Ureter (tissue), 1 donor: ENCODE measurements at places on chromosomes 5 and 9.

- no peak for DNase-seq
Measured at GRCh38 chr9:107888773-107889227, 399.2 kb upstream of the KLF4 start.

- no peak for DNase-seq
Measured at GRCh38 chr9:118785456-118785855, 583.8 kb downstream of the BRINP1 start.

GRCh38 chr5:104372376-104372775, 809.8 kb upstream of the NUDT12 start:
- no peak for DNase-seq

DNA sequence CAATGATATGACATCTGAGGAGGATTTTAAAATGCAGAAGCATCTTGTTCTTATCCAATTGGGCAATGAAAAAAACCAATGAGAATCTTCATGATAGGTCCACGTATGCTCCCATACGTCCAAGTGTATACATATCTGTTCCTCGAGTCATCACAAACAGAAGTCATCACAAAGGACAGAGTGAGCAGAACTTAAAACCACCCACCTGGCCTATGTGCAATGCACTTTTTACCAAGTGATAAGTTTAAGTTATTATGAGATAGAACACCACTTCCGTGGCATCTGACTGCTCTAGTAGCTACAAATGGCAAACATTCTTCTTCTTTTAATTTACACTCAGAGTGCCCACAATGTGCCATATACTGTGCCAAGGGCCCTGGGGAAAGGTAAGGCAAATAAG, 82.4 kb downstream of the PPP2R2B start:
- no peak for DNase-seq

DNA sequence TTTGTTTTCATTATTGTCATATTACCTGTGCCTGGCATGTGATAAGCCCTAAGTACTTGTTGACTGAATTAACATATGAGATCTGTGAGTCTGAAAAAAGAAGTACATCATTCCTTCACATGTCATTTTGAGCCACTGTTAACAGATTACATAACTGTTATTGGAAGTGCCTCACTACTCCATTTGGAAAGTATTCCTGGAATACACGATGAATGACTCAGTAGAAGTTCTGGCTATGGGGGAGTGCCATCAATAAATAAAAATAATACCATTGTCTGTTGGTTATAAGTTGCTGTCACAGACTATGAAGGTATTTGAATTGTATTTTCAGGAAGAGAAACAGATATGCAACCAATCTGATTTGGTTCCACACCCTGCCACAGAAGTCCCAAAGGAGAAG, 12.9 kb downstream of the NIPSNAP3B start:
- no peak for DNase-seq
